Suppressor macrophage treated with lipopolysaccharide for 1 hour (primary cell): ENCODE measurements at places on chromosomes 5 and 9.
A peak's percentile ranks its signal among the peaks of the same experiment; 100 is the strongest.

- peak; percentile 3 for DNase-seq
Measured at GRCh38 chr9:82115900-82116299, 127.3 kb downstream of the SPATA31D1 start.

DNA sequence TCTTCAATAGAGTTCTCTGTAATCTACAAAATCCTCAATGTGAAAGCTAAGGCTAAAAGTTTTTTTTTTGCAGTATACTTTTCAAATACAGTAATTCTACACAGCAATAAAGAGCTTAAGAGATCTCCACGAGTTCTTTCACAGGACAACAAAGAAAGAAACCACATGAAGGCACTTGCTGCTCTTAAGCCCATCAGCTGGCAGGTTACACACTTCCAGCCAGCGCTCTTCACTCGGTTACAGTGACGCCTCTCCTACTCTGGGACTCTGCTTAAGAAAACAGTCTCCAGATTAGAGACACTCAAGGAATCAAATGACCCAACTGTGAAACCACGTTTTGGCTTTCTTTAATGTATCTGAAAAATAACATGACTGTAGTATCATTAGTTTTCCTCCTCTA, 85.0 kb downstream of the ROR2 start:
- DNase-seq: no peak

DNA sequence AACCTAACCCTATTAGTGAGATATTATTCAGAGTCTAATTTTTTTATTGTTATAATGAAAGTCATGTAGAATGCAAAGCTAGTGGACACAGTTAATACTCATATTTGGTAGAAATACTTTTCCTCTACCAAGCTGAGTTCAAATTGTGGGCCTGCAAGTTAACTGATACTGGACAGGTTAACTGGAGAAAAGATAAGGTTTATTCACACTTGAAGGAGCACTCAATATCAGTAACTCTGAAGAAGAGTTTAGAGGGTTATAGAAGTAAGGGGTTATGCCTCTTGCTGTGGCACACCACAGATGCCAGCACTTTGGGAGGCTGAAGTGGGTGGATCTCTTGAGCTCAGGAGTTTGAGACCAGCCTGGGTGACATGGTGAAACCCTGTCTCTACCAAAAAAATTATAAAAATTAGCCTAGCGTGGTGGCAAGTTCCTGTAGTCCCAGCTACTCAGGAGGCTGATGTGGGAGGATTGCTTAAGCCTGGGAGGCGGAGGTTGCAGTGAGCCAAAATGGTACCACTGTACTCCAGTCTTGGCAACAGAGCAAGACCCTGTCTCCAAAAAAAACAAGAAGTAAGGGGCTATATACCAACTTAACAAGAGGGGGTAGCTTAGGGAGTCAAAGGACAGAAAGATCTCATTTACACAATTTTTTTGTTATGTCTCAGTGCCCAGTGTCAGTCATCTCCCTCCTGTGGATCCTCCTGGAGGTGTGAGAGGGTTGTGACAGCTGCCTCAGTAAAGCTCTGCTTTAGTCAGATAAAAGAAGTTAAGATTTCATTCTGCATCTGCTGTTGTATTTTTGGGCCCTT, 121.2 kb upstream of the GRHPR start:
- no peak for DNase-seq

DNA sequence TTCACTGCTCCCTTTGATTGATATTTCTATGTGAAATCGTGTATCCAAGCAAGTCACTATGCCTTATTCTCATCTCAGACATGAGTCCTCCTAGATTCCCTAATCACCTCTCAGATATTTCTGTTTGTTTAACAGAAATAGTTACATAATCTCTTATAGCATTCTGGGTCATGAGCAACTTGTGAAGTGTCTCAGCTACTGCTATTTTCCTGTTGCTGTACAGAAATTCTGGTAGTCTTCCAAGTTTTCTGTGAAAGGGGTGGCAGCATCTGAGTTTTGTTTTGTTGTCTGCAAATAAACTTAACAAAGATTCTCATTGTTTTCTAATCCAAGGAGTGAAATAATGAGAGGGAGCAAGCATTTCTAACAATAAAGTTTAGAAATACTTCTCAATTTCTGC, 256.9 kb upstream of the ST8SIA4 start:
- no peak for DNase-seq

DNA sequence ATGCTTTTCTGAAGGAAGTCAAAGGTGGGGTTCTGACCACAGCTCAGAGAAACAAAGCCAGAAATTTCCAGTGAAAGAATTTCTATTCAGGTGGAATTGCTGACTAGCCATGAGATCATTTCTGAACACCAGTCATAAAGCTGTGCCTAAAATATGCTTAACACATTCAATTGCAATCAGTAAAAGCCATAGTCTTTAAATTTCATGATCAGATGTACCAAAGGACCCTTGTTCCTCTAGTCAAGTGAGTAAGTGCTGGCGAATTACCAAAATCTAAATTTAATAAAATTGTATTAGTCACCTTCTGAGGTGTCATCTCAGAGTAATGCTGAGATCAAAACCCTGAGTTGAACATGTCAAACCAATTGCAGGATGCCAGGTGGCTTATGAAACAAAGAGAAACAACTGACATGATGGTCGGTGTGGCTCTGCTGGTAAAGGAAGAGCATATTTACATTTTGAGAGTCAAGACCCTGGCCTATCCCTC, 334.2 kb upstream of the CCNH start:
- DNase-seq: no peak

DNA sequence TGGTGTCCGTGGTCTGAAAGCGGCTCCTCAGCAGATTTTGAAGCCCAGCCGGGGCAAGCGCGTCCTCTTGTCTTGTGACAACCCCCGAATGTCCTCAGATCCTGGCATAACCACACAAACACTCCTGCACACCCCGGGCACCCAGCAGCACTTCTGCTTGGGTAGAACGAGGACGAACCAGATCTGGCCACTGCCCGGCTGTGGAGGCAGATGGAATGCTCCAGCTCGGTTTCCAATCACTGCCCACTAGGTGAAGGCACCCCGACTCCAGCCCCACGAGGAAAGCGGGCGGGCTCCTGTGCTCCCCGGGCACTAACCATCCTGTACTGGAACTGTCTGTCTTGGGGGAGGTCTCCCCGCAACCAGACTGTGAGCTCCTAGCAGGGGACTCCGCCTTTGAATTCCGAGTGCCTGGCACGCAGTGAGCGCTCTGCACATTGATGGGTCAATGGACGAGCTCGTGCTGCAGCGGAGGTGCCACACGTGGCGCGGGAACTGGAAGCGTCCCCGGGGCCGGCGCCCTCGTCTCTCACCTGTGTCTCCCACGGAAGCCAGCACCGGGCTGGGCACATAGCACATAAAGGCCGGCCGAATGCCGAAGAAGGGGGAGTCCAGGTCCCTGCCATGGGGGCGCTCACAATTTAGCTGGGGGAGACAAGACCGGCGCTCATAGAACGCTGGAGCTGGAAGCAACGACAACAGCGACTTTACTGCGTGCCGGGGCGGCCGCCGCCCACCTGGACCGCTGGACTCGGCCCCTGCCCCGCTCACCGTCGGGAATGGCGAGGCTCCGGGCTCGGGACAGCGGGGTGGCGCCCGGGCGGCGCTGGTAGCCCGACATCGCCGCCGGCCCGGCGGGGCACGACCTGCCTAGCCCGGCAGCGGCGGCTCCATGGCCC, 608 bp downstream of the ENTR1 start:
- peak; percentile 52 for DNase-seq

DNA sequence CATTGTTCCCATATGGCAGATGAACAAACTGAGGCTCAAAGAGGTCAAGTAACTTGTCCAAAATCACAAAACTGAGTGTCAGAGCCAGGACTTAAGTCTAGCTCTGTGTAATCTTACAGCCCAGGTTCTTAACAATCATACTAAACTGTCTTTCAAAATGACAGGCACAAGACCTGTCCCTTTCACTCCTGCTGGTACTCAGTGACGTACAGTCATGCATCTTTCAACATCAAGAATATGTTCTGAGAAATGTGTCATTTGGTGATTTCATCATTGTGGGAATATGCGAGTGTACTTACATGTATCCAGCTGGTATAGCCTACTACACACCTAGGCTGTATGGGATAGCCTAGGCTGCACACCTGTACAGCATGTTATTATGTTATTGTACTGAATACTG, 646.8 kb upstream of the WWC1 start:
- peak; percentile 2 for DNase-seq

- DNase-seq: no peak
Measured at GRCh38 chr9:69936427-69936826, 107.2 kb upstream of the MAMDC2 start.

- no peak for DNase-seq
Measured at GRCh38 chr5:157681048-157681447, 9.7 kb downstream of the C5orf52 start.

- DNase-seq: no peak
Measured at GRCh38 chr5:86749841-86750240, 132.1 kb downstream of the COX7C start.

- DNase-seq: no peak
Measured at GRCh38 chr9:88990041-88990728, 1.1 kb upstream of the S1PR3 start.

GRCh38 chr5:168879929-168880328, 300.8 kb upstream of the PANK3 start:
- DNase-seq: no peak

DNA sequence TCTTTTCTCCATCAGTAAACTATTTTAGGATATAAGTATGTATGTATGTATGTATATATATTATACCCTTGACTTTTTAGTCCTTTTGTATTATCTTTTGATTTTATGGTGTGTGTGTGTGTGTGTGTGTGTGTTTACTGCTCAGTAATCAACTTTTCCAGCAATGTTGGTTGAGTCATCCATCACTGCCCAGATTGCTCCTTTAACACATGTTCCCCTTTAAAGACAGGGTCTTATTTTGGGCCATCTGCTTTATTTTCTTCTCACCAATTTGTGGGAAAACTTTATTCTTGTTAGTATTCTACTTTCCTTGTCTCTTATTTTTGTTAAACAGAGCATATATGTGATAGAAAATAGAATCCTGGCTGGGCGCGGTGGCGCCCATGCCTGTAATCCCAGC, 28.1 kb downstream of the ANKRD33B start:
- DNase-seq: peak; percentile 56

DNA sequence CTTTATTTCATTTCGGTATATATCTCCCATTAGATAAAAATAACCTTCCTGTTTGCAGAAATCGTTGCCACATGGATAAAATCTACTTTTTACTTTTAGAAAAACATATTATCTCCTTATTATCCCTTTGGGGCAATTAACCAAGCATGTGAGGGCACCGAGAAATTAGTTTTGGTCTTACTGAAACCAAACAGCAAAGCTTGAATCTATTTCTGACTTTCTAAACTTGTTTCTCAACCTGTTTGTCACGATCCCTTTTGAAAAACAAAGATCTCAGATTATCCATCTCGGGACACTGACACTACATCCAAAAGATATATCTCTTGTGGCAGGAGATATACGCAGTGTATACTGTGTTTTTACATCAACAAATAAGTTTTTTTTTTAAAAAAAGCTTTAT, 2.3 kb downstream of the TUT7 start:
- DNase-seq: no peak

DNA sequence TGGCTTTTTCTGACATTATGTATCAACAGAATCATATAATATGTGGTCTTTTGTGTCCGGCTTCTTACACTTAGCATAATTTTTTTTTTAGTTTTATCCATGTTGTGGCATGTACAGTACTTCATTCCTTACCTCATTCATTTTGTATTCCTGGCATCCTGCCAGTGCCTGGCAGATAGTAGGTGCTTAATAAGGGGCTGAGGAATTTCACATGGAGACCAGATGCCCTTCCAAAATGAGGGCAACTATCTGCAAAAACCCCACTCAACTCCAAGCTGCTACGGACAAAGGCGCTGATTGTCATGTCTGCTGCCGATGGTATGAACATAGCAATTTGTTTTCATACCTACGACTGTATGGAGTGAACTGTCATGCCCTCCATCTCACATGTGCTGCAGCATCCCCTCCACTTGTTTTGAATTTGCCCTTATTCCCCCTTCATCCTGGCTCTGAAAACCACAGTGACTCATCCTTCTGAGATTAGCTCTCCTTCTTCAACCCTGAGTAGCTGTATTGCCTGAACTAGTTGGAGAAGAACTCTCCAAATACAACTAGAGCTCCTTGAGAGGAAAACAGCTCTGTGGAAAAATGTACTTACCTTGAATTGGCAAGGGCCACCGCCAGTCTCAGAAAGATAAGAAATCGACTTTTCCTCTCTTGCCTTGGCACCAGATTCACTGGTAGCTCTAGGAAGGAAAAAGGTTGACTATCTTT, 41.3 kb upstream of the FOXE1 start:
- DNase-seq: no peak

- DNase-seq: no peak
Measured at GRCh38 chr5:40955313-40955712, 46.0 kb downstream of the C7 start.

- no peak for DNase-seq
Measured at GRCh38 chr9:34576597-34577399, 12.7 kb downstream of the CNTFR start.

GRCh38 chr5:93582677-93583438, at the start of gene NR2F1:
Gene NR2F1 (plus strand): TSS chr5:93583222. CDS start chr5:93585024, 1,802 bp downstream.
- peak; percentile 22 for DNase-seq

DNA sequence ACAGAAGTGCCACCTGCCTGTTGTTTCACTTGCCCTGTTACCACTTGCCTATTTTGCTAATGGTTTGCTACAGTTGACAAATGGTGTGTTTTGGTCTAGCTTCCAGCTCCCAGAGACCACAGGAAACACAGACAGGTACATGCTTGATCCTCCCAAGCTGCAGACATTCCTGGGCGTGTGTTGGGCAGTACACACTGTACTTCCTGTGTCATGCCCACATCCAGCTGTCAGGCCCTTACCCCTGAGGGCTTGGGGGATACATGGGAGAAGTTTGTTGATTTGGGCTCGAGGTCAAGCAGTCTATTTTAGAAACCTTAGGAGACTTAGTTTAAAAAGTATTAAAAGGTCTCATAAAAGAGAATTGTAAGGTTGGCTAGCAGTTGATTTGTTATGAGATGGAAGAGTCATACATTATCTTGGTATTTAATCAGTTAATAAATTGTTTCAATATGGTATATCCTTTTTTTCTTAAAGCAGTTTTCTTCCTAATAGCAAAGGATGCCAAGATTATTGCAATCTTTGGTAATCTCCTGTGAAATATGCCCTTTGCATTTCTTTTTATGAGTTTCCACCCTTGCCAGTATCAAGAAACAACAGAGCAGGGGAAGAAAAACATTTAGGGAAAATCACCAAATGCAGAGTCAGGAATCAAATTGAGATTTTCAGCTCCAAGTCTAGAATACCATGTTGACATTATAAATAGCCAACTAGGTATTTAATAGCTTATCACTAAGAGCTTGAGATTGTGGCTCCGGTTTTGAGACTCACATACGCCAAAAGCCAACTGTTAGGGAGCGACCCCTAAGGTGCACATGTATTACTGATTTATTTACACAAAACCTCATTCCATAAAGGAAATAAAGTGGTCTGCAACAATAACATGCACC, 52.3 kb upstream of the CD180 start:
- DNase-seq: no peak
